Natural killer cell treated with Interleukin-12 subunit alpha and Interleukin-12 subunit beta and Interleukin-15 and Interleukin-18, amount 100 ng/mL, for 72 hours (primary cell): ENCODE measurements at places on chromosomes 7 and 10. TPM values are rescaled to one million over a fixed set of nuclear protein-coding genes. Genes with fewer than 3 reads are reported as not detected.

The MKX gene
- not detected for total RNA-seq

GRCh38 chr10:106935978-106936451, 228.5 kb downstream of the SORCS1 start:
- no peak for DNase-seq
- H3K4me3 ChIP-seq, result no peak overlapping the region
- H3K27ac ChIP-seq, result no peak overlapping the region
- H3K4me1 ChIP-seq, result no peaks in the 10 kb centered on the region

The ADIRF gene
- not detected for total RNA-seq

GRCh38 chr10:63666836-63667383, 145.7 kb downstream of the REEP3 start:
- H3K4me1 ChIP-seq, result no peaks in the 10 kb centered on the region
- no peak overlapping the region for H3K27ac ChIP-seq
- no peak overlapping the region for H3K4me3 ChIP-seq
- H3K27me3 ChIP-seq, result peaks cover 8% of the 10 kb centered on the region
- no peaks in the 10 kb centered on the region for H3K36me3 ChIP-seq
- DNase-seq, result no peak

The ELN gene
- not detected for total RNA-seq
